ENCODE measurements at places on chromosomes 6 and 20.
A peak's percentile ranks its signal among the peaks of the same experiment; 100 is the strongest.

DNA sequence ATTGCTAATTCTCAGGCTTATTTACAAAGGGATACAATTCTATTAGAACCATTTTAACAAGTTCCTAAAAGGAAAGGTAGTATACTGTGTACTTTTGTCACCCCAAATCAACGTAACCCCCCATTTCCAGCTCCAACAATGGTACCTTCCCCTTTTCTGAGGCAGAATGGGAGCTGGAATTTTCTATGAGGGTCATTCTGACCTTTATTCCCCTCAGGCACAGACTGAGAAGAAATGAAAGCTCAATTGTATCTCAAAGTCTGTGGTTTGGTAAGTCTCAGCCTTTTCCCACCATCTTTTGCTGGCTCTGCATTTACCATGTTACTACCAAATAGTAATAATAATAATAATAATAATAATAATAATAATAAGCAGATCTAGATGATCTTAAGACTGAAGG lies 571.0 kb downstream of the RNF144B start:
- no peak for DNase-seq

- peak; percentile 81 for DNase-seq
Observed at GRCh38 chr6:116010790-116011401, 49.8 kb downstream of the FRK start.

- DNase-seq, result peak; percentile 46
Observed at GRCh38 chr6:121436960-121437850, 1.8 kb downstream of the GJA1 start.

DNA sequence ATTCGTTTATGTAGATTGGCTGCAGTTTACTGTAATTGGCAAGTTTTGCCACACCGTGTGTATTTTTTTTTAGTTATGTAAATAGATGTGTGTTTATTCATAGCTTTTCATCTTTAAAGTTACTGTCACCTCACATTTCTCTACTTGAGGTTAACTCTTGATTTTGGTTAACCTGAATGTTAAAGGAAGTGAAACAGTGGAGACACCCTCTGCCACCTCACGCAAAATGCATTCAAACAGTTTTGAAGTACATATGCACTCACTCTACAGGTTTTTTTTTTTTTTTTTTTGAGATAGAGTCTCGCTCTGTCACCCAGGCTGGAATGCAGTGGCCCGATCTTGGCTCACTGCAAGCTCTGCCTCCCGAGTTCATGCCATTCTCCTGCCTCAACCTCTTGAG lies 17.7 kb downstream of the OR2A4 start:
- DNase-seq, result no peak

DNA sequence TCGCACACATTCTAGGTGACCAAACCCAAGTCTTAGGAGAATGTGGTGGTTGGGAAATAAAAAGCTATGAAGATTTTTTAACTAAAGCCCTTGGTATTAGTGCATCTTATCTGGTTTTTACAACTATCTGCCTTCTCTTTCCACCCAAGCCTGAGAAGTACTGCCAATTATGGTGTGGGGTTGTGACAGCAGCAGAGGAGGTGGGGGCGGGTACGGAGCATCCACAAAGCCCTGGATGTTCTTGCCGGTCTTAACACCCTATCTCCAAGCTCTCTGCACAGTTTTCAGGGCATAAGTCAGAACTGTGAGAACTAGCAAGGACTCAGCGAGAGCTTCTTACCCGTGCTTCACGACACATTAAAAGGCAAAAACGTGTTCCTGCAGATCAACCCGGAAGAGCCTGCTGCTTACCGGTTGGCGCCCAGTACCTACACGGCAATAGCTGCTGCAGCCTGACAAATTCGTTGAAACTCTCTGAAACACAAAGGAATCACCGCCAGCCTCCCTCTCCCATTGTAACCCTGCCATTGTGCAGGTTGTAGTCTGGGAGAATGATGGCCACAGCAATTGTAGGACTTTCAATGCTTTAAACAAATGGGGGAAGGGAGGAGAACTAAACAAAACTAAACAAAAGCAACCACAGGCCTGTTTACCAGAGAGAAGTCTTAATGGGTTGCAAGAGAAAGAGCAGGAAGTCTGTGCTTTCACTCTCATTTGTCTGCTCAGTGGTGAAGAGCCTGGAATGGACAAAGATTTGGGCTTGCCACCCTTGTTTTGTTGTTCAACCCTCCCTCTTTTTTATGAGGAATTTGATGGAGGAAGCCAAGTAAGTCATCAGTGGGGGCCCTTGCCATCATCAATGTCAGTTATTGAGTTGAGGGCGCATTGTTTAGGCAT lies 461.0 kb upstream of the JARID2 start:
- DNase-seq, result no peak

DNA sequence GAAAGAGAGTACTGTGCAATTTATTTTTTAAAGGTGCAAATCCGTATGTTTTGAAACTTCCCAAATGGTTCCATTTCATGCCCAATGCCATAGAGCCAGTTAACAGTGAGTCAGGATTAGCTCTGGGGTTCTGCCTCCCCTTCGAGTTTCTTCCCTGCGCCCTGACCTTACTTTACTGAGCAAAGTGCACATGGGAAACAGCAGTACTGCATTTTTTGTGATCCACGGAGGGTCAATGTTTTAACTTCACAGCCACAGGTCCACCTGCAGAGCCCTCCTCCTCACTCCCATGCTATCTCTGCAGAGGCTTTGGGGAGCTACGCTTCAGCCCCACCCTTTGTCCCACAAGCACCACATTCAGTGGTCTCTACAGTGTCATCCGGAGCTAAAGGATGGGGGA lies 44.0 kb upstream of the CNKSR3 start:
- DNase-seq, result no peak

DNA sequence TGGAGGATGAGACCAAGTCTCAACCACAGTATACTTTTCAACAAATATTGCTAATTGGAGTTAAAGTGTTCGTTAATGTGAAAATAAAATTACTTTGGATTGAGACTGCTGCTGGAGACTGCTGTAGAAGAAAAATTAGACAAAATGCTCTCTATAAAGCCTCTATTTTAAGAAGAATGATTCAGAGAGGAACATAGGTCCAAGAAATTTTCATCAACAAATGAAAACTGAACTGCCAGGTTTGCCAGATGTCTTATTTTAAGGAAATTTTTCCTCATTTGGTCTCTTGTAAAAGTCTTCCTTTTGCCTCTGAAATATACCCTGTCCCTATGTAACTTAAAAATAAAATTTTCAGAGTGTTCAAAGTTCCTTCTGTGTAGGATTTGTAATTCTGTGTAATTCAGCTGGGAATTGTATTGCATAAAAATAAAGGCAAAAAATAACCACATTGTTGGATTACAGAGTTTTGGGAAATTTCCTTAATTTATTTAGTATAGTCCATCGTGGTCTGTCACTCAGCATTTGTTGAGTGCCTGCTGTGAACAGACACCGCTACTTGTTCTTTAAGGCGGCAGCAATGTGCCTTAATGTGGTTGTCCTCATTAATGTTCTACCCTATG lies 27.4 kb downstream of the ANKS1A start:
- no peak for DNase-seq

GRCh38 chr6:117918454-117918853 lies 11.4 kb downstream of the SLC35F1 start:
- DNase-seq, result no peak

GRCh38 chr6:150600301-150601017 lies 774 bp downstream of the PLEKHG1 start:
- DNase-seq, result peak; percentile 71

DNA sequence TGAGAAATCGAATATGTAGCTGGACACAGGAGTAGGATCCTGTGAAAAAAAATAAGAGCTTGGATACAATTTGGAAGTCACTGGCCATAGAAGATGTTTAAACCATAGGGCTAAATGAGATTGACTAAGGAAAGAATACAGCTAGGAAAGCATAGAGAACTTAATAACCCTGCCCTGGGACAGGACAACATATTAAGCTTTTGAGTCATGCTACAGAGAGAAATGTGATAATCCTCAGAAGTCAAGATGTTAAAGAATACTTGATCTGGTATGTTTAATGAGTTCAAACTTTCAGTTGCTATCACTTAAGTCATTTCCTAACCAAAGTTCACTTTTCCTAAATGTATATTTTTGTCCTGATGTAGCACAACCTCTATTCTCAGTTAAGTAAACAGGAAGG lies 154.6 kb upstream of the TSHZ2 start:
- no peak for DNase-seq

GRCh38 chr20:49573900-49574416 lies 6.0 kb upstream of the PTGIS start:
- DNase-seq, result no peak

DNA sequence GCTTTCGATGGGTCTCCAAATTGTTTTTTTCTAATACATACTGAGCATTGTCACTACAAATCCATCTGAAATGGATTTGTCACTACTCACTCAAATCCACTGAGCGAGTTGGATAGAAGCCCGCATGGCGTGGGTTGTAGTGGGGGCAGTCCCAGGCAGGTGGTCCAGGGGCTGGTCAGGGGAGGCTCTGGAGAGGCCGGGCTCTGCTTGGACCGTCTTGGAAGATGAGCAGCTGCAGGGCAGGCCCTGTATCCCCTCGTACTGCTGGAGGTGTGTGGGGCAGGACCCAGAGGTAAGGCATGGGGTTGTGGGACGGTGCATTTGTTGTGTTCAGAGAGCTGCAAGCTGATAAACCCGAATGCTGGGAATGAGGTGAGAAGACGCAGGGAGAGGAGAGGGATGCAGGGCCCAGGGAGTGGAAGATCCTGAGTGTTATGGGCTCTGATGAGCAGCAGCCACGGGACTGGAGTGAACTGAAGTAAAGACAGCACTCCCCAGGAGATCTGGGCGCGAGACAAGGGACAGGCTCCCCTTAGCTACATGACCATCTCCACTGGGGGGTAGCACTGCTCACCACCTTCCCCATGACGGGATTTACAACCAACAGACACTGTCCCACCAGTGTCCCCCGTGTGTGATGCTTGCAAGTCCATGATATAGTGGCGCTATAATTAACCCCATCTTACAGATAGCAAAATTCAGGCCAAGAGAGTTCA lies 45.9 kb downstream of the PSMG4 start:
- no peak for DNase-seq

- DNase-seq, result no peak
Observed at GRCh38 chr6:148944608-148945007, 197.8 kb downstream of the UST start.

DNA sequence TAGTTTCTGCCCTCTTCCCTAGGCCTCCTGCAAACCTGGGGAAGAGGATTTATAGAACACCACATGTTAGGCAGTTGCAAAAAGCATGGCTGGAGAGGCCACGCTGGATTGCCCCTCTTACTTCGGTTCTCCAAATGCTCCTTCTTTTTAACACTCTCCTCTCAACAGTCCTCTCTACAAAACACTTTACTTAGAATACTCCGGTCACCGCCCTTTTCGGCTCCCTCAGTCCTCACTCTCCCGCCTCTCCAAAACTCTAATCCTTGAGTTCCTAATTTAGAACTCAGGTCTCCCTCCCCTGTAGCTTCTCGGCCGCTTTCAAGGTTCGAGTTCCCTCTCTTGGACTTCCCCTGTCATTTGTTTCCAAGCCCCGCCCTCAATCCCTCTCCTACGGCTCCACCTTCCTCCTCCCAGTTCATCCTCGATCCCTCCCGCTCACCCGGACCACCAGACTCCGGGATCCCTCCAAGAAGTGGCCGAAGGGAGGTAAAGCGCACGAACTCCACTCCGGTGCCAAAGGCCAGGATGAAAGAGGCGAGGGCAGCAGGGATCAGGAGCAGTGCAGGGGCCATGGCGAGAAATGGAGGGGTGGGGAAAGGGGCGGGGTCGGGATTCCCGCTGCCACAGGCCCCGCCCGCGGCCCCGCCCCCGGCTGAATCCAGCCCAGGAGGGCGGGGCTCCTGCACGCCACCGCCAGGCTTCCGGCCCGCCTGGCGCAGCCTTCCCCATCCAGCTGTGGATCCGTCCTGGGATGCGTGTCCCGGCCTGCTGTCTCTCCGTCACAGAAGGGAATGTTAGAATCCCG lies at the start of gene NRM:
NRM (minus strand) TSS at position 582 of the 805 bp plus-strand sequence; CDS start at position 572, 10 bp downstream.
- peak; percentile 90 for DNase-seq

- no peak for DNase-seq
Observed at GRCh38 chr20:31637660-31638059, at the start of gene COX4I2. Gene COX4I2 (plus strand): TSS chr20:31637912. CDS start chr20:31639018, 1,106 bp downstream.

GRCh38 chr6:142637624-142638351 lies 307.2 kb downstream of the HIVEP2 start:
- no peak for DNase-seq

DNA sequence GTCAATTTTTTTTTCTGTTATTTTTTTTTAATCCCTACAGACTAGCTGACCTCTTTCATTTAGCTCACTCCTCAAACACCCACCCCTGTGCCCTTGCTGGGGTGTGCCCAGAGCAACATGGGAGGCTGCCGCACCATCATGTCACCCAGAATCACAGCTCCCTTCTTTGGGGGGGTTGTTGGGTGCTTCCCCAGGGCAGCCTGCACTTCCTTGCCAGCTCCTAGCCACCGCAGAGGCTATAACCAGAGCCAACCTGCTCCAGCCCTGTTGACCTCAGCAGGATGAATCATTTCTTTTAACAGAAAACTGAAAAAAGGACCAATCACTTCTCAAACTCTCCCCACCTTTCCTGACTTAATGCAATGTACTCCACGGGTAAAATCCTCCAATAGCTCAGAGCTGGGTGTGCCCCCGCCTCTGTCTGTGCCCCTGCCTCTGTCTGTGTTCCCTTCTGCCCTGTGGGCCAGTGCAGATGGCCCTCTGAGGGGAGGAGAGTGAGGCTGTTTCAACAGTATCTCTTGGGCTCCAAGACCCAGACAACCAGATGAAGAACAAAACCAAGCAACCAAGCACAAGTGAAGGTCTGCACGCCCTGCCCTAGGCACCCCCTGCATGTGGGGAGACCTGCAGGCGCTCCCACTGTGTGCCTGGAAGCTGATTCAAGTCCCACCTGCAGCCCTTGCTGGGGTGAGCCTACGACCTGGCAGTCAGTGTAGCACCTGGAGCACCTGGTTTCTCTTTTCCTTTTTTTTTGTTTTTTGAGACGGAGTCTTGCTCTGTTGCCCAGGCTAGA lies 67.7 kb downstream of the PYGB start:
- DNase-seq, result no peak

DNA sequence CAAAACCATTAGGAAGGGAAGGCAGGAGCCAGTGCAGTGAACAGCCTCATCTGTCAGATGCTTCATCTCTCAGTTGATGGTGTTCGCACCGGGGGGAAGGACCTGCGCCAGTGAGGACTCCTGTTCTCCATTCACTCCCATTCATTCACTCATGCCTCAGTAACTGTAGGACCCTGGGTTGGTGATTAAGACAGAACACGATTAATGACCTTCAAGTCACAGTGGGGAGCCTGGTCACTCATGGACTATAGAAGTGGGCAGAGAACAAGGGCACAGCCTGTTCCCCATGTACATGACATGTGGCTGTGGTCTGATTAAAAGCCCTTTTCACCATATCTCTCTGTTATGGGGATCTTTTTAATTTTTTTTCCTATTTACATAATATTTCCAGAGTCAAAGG lies 113.3 kb downstream of the RPS12 start:
- DNase-seq, result no peak

GRCh38 chr6:157534977-157535339 lies 154.0 kb downstream of the ZDHHC14 start:
- DNase-seq, result no peak
